LHCN-M2 (cell line): ENCODE measurements at places on chromosomes 16 and 17.

- DNase-seq: no peak
Measured at GRCh38 chr16:2964475-2965336, 631 bp downstream of the KREMEN2 start.

GRCh38 chr17:45833920-45834319, 10.8 kb upstream of the SPPL2C start:
- no peak for DNase-seq

DNA sequence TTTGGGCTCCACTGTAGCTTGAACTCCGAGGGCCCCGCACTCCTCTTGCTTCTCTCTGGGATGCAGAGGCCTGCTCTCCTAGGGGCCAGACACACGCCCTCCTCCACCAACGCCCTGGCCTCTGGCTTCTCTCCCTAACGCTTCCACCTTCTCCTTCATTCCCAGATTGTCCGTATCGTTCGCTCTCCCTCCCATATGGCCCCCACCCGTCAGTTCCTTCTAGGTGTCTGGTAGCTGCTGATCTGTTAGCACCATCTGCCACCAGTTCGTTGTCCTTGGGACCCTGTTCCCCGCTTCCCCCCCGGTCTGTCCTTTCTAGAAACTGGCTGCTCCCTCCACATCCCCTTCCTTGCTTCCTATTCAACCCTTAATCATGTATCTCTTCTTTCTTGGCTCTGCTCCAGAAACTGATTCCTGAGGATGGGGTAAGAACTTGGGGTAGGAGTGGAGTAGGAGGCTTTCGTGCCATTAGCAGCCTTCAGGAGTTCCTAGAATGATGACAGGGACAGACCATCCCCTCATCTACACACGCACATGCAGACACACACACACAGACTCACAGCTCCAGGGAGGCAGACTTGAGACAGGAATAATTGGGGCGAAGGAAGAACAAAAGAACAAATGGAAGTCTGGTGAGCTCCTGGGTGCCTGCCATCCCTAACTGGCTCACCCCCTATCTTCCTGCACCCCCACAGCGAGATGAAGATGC, 4.3 kb downstream of the ATP1B2 start:
- DNase-seq: no peak

DNA sequence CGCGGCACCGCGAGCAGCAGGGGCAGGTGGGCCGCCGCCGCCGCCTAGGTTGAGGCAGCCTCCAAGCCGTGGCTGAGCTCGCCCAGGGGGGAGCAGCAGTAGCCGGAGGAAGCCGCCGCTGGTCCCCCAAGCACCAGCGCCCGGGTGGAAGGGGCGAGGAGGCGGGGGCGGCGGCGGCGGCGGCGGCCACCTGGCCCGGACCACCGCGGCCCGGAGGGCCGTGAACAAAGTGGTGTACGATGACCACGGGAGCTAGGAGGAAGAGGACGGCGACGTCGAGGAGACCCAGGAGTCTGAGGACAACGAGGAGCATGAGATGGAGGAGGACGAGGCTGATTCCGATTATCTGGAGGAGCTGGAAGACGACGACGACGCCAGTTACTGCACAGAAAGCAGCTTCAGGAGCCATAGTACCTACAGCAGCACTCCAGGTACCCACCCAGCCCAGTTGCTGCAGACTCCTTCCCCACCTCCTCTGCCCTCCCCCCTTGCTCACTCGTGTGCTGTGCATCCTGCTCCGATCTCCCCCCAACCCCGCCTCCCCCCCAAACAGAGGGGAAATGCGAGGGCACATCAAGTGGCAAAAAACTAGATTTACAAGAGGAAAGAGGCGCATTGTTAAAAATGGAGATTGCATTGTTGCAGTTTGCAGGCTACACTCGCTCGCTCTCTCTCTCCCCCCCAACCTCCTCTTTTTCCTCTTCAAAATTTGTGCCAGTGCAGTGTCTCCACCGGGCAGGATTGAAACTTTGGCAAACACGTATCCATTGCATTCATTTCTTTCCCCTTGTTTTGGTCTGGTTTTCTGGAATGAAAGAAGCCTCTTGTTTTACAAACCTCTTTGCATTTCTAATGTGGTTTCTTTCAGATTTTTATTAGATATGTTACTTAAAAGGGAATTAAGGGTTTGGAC, 41.8 kb upstream of the AMZ2 start:
- DNase-seq: peak; percentile 15

DNA sequence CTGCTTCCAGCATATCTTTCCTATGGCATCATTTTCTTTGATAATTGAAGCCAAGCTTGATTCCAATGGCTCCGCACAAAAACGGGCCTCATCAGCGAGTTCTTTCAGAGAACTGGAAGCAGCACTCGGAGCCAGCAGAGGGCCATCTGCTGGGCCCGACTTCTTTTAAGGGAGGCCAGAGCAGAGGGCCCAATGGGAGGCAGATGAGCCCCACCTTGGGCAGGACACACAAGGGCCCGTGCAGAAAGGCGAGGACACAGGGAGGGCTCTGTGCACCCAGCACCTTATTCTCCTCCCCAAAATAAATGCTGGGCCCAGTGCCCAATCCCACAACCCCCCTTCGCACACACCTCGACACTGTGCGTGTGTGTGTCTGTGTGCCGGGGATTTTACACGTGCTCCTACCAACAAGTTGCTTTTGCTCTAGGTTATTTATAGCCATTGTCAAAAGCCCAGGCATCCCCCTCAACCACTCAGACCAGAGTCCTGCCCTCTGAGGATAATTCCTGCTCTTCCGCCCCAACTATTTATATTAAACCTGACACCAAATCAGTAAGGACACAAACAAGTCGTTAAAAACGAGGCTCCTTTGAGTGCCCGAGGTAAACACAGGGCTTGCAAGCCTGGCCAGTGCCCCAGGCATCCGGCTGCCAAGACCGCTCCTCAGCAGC, 6.8 kb downstream of the AXIN2 start:
- DNase-seq: no peak

DNA sequence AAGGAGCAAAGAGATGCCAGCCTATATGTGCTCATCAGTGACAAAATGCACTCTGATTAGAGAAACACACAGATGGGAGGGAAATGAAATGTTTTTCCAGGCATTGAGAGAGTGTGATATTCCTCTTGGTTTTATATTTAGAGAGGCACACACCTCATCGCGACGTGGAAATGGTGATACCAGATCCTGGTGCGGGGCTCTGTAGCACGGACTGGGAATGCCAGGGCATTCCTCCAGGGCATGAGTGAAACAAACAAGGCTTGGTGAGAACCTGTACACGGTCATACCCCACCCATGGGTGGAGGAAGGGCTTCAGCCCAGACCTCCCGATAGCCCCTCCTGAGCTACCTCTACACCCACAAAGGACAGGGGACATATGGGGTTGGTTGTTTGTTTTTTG, 280.2 kb downstream of the C16orf95 start:
- DNase-seq: no peak

- DNase-seq: no peak
Measured at GRCh38 chr17:1643293-1643998, 2.1 kb downstream of the SCARF1 start.

- no peak for DNase-seq
Measured at GRCh38 chr17:35214192-35214591, 20.0 kb upstream of the SLC35G3 start.

- no peak for DNase-seq
Measured at GRCh38 chr17:32862940-32863339, 14.0 kb downstream of the MYO1D start.
